ENCODE measurements at places on chromosomes 6 and 20.
A peak's percentile ranks its signal among the peaks of the same experiment; 100 is the strongest.

DNA sequence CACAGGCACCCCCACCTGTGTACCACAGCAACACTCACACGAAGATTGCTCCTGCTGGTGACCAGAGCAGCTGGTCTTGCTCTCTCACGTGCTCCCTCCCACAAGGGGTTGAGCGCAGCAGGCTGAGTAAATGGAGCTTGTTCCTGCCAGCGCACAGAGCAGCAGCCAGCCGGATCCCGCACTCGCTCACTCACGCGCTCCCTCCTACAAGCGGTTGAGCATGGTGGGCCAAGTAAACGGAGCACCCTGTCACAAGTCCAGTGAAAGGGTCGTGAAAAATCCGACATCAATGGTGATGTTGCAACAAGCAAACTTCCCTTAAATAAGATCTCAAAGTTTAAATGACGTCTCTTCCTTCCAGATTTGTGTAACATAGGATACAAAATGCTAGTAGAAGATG is 313.7 kb downstream of the FOXC1 start:
- DNase-seq: no peak

DNA sequence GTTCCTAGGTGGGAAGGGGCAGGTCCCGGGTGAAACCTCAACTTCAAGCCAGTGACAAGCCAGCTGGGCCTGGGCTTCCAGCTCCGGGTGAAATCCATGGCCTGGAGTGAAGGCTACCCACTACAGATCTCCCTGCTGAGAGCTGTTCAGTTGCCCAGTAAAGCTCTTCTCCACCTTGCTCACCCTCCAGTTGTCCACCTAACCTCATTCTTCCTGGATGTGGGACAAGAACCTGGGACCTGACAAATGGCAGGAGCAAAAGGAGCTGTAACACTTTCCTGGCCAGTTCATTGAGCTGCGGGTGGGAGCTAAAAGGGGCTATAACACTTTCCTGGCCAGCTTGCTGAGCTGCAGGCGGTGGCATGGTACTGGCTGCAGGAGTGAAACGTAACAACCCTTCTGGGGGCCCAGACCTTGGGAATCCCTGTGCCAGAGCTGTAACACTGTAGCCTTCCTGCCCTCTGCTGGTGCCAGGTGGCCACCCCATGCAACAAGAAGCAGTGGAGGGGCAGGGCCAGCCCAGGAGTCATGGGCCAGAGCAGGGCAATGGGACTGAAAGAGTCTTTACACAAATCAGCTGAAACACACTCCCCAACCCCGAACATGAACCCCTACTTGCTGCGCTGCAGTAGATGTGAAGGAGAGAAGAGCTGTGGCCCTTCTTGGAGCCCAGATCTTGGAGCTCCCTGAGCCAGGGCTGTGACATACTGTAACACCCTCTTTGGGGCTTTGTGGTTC is 3.6 kb upstream of the HINT3 start:
- no peak for DNase-seq

DNA sequence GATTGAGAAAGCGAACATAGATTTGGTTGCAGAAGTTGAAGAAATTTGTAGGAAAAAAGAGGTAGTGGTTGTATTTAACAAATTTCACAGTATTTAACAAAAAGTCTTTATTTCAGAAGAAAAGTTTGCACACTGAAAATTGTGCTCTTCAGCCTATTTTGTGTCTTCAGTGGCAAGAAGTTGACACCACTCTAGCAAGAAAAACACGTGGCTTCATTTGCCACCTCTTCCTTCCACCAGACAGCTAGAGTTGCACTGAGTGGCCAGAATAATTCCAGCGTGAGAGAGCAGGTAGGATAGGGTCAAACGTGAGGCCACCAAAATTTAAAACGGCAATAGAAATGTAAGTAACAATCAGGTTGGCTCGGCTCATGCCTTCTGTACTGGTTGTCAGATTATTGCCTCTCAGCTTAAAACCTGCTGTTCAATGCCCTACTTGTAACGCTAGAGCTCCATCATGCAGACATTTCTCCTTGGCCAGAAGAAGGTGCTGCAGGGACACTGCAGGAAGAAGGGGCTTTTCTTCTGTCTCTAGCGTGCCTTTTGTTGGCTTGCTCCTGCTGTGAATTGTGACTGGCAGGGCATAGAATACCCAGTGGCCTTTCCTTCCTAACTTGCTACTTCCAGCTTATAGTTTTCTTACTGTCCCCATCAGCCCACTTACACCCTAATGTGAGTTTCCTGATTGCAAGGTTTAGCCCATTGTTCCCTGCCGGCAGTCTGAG is 12.1 kb downstream of the TRAPPC3L start:
- no peak for DNase-seq

- DNase-seq: no peak
Measured at GRCh38 chr6:108866798-108867197, 18.6 kb downstream of the ARMC2 start.

GRCh38 chr20:32114305-32114960 is 4.9 kb downstream of the TM9SF4 start:
- no peak for DNase-seq

DNA sequence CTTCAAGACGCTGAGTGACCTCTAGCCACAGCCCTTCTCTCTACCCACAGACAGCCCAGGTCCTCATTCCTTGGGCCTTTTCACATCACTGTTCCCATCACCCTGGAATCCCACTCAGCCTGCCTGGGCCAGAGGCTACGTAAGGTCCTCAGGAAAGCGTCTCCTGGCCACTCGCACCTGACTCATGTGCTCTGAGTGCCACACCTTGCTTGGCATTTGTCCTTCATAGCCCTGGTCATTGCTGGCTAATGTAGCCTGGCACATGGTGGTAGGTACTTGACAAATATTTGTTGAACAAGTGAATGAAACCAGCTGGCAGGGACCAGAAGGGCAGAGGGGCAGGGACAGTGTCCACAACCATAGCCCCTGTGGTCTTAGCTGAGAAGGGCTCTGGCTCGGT is 50.6 kb upstream of the FANCE start:
- no peak for DNase-seq

DNA sequence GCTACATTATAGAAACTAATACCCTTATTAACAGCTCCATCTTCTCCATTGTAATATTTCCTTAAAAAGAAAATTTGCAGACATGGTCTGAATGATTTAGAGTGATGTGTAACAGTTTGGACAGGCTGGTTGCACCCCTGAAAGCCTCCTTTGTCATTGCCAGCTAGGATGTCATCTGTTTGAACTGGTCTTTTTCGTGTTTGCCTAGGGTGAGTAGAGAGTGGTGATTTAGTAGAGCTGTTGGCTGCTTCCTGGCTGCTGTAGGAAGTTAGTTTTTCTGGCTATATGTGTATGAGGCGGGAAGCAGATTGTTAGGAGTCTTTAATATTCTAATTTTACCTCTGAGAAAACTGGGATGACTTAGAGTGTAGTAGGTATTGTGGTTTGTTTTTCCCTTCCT is 101.1 kb downstream of the ZFAND3 start:
- no peak for DNase-seq

DNA sequence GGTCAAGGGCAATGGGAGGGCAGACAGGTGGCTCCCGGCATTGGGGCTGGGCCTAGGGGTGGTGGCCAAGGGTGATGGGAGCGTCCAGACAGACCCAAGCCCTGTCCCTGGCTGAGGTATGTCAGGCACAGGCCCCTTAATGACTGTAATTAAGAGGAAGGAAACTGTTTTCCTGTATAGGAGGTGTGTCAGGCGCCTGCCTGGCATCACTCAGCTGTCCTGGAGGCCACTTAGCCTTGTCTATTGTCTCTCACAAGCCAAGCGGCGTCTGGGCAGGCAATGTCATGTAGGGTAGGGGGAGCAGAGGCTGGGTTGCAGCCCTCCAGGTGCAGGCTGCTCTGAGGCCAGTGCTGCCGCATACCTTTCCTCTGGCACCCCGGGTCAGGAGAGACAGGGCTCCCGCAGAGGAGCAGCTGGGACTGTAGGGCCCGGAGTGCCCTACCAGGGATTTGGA is 3.9 kb upstream of the FAM83C start:
- no peak for DNase-seq

DNA sequence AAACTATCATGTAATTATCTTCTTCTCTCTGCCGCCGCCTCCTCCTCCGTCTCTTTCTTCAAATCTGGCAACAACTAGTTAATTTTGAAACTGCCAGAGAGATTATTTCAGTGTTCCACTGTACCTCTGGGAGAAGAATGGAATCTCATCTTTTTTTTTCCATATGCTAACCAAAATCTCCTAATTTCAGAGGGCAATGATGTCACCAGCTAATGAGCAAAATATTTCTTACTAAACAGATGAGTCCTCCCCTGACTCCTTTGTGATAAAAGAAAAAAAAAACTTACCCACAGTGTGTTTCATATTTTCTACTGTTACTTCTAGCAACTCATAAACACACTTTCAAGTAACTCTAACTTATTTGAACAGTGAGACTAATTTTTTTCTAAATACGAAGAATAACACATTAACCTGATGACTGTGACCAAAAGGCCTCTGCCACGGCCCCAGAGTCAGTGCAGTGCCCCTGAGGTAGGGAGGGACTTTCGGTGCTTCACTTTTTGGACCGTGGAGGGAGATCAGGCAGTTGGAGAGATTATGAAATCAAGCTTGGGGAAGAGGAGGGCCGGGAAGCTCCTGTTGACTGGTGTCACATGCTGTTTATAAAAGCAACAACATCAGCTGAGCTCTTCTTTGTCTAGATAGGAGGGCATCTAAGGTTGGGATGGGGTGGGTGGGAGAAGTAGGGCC is 159.6 kb downstream of the SASH1 start:
- DNase-seq: no peak

- DNase-seq: no peak
Measured at GRCh38 chr6:122322824-122323223, 76.6 kb upstream of the HSF2 start.

GRCh38 chr6:3808759-3809514 is 40.2 kb upstream of the FAM50B start:
- DNase-seq: peak; percentile 87

- no peak for DNase-seq
Measured at GRCh38 chr20:40942006-40942405, 86.6 kb upstream of the TOP1 start.

DNA sequence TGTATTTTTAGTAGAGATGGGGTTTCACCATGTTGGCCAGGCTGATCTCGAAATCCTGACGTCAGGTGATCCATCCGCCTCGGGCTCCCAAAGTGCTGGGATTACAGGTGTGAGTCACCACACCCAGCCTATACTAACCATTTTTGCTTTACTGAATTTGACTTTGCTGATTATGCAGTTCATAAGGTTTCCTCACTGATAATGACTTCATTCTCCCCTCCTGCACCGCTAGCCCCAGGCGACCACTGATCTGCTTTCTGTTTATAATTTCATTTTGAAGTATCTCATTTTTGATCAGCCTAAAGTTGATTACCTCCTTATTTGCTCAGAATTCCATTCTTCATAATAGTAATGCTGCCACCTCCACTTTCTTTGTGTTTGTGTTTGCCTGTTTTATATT is 48.7 kb upstream of the FAM83D start:
- no peak for DNase-seq

GRCh38 chr6:111766201-111766857 is 106.9 kb downstream of the FYN start:
- no peak for DNase-seq

- DNase-seq: no peak
Measured at GRCh38 chr6:47375426-47375825, 65.7 kb upstream of the TNFRSF21 start.

- no peak for DNase-seq
Measured at GRCh38 chr6:45722876-45723275, 292.8 kb downstream of the CLIC5 start.

- DNase-seq: no peak
Measured at GRCh38 chr6:89033461-89033860, 47.1 kb upstream of the PNRC1 start.

DNA sequence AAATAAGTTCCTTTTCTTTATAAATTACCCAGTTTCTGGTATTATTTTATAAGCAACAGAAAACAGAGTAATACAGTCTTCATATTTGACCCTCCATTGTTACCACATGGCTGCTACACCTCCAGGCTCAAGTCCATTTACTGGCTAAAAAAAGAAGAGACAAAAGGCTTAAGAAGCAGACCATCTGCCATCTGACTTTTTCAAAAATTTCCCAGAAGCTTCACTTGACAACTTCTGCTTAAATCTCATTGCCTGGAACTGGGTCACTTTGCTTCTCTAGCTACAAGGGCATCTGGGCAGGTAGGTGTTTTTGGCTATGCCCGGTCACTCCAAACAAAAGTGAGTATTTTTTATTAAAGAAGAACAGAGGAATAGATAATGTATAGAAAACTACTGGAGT is 118.0 kb downstream of the GRM1 start:
- no peak for DNase-seq

GRCh38 chr6:139655783-139656705 is 281.6 kb upstream of the CITED2 start:
- DNase-seq: no peak

DNA sequence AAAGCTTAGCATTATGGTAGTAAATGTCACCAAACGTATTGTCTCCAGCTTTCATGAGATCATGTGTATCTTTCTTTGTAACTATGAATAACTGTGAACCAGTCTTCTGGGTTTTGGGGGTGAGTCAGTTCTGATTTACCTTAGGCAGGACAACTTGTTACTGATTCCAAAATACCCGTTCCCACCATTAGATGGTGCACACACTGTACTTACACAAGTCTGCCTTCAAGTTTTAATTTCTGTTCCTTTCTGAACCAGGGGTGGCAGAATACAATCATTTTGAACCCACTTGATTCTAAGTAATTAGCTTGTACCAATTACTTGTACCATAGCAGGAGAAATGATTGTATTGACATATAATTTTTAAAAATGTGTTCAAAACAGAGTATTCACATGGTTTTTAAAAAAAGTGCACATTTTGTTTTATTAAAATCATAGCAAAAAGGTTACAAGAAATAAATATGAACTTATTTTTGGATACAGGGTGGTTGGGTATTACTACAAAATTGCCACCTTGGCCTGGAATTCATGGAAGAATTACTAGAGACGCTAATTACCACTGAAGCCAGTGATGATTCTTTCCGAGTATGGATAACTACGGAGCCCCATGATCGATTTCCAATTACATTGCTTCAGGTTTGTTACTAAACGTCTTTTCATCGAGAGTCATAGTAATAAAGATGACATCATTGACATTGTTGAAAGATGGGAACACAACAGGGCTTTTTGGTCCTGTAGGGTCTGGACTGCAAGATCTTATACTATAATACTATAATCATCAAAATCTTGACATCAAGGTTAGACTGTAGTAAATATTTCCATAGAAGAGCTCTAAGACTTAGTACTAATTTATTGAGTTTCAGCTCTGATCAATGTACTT is 75.2 kb upstream of the GLP1R start:
- peak; percentile 24 for DNase-seq

GRCh38 chr6:55040102-55040848 is 134.0 kb upstream of the HCRTR2 start:
- peak; percentile 19 for DNase-seq

- no peak for DNase-seq
Measured at GRCh38 chr20:2557873-2558580, 21.7 kb downstream of the TMC2 start.
